ENCODE measurements at places on chromosomes 12 and 14.
A peak's percentile ranks its signal among the peaks of the same experiment; 100 is the strongest.

GRCh38 chr12:24993793-24994192, 44.9 kb upstream of the BCAT1 start:
- DNase-seq, result peak; percentile 11

GRCh38 chr12:67137256-67137655, 131.9 kb upstream of the CAND1 start:
- no peak for DNase-seq

- DNase-seq, result no peak
These were observed 44.1 kb upstream of the KCNJ8 start for GRCh38 chr12:21818627-21819026.

DNA sequence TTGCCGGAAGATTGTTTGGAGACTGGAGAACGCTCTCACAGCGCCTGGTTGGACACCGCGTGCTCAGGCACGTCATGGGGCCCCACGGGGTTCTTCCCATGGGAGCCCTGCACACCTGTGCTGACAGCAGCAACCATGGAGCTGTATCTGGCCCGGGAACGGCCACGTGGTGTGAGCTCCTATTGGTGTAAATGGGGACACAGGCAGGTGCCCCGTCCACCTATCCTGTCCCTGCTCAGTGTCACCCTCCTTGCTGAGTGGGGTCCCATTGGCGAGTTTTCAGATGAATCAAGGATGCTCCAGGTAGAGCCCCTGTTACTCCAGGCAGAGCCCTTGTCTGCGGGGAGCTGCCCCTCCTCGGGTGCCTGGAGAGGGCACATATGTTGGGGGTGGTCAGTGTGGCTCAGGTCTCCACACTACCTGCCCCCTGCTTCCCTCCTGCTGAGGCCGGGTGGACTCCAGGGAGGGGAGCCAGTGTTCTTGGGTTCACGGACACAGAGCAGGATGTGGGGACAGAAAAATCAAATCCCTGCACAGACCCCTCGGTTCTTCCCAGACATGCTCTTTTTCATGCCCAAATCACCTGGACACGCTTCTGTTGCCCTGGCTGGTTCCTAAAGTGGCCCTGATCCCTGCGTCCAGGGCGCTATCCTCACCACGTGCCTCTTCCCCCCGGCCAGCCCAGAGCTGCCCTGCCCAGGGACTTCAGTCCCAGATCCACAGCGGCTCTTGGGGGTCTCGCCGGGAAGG, 250.1 kb downstream of the ADGRD1 start:
- DNase-seq, result no peak

DNA sequence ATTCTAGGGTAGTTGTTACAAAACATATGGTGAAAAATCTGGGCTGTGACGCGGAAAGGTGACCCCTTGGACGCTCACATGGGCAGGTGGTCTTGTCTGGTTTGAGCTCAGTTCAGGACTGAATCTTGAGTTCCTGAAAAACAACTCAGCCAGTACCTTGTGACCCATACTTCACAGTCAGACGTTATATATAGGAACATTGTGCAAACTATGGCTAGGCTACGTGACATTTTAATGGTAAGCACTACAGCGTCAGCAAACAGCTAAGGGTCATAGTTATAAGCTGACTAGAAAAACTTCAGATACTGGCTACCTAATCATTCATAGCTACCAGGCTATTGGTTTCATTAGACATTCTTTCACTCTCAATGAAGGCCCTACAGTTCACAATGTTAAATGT, 14.8 kb upstream of the EDDM3A start:
- no peak for DNase-seq

GRCh38 chr14:68711561-68712309, 81.1 kb downstream of the ZFP36L1 start:
- DNase-seq, result no peak

- peak; percentile 6 for DNase-seq
These were observed 493.1 kb downstream of the BCAT1 start for GRCh38 chr12:24455811-24456210.

GRCh38 chr14:80447392-80447791, 236.1 kb upstream of the DIO2 start:
- no peak for DNase-seq

- no peak for DNase-seq
These were observed 18.0 kb downstream of the HNRNPC start for GRCh38 chr14:21251215-21251614.

DNA sequence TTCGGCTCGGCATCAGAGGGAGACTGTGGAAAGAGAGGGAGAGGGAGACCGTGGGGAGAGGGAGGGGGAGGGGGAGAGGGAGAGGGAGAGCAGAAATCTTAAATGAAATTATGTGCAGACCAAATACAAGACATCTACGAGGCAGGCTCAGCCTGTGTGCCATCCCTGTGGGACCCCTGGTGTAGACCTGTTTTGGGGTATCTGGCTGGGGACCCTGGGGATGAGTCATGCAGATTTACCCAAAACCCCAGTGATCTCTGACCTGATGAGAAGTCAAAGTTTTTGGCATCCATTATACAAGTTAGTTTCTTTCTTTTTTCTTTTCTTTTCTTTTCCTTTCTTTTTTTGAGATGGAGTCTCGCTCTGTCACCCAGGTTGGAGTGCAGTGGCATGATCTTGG, 44.4 kb downstream of the ADGRD1 start:
- no peak for DNase-seq

GRCh38 chr12:10307630-10308029, at the start of gene KLRD1:
TSS of gene KLRD1 (plus strand) at chr12:10307870. CDS start at chr12:10308078, 208 bp downstream.
- DNase-seq, result no peak

- no peak for DNase-seq
These were observed 589.8 kb downstream of the KCNH5 start for GRCh38 chr14:62455446-62455845.

DNA sequence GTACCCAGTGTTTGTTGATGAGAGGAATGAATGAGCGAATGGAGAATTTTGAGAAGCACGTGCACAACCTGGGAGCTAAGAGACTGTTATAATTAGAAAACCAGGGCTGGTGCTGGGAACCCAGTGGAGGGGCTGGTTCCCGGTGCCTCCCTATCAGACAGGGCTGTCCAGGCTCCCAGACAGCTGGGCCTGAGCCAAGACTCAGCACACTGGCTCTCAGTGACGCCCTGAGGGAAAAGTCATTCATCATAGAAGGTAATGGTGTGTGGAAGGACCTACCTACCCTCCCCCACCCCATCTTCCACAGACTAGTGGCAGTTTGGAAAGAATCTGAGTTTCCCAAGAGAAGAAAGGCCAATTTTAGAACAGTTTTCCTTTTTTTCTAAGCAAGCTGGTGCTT, 34.7 kb downstream of the KCNA5 start:
- peak; percentile 71 for DNase-seq

GRCh38 chr12:5014269-5014668, 29.4 kb upstream of the KCNA5 start:
- no peak for DNase-seq

- no peak for DNase-seq
These were observed 31.7 kb downstream of the TNFAIP2 start for GRCh38 chr14:103155010-103155409.

GRCh38 chr14:96309133-96309895, 53.3 kb downstream of the BDKRB1 start:
- no peak for DNase-seq

DNA sequence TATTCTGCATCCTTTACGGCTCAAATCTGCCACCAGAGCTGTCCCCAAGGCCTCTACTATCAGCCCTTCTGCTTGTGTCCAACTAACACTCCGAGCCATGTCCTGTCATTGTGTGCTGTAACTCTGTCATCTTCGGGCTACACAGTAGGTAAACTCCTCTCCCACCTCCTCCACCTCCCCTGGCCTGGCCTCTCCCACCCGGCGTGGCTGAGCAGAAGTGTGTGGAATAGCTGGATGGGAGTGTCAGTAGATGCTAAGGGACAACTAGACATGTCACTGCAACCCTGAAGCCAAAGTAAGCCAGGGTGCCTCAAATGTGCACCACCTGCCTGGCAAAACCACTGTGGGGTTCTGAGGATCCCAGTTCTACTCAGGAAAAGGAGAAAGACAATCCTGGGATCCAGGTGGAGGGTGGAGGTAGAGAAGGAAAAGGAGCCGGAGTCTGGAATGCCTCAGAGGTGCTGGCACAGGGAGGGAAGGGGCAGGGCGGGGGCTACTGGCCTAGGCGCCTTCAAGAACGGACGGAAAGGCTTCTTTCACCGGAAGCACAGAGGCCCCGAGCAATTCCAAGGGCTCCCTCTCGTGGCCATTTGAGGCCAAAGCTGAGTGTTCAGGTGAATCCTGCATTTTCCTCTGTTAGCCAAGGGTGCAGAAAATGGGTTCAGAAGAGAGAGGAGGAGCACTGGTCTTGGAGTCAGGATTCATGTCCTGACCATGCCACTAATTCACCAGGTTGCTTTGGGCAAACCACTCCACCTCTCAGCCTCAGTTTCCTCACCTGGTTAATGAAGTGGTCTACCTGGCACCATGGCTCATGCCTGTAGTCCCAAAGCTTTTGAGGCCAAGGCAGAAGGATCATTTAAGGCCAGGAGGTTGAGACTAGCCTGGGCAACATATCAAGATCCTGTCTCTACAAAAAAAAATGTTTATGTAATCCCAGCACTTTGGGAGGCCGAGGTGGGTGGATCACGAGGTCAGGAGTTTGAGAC, 20.5 kb upstream of the FAM181A start:
- peak; percentile 88 for DNase-seq

DNA sequence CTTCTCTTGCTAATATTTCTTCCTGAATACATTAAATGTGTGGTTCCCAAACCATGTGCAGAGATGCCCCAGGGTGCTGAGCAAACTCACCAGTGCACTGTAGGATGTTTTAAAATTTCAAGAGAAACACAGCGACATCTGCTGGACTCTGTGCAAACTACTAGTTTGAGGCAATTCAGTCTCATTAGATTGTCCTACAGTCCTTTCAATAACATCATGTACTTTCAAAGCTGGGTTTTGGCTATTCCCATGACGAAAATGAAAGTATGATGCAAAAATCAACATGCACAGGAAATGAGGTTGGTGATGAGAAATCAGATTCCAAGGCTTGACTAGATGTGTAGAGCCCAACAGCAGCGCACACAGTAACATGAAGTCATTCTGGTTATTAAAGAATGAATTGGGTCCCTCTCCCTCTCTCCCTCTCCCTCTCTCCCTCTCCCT, 66.3 kb downstream of the CLIP1 start:
- peak; percentile 35 for DNase-seq

DNA sequence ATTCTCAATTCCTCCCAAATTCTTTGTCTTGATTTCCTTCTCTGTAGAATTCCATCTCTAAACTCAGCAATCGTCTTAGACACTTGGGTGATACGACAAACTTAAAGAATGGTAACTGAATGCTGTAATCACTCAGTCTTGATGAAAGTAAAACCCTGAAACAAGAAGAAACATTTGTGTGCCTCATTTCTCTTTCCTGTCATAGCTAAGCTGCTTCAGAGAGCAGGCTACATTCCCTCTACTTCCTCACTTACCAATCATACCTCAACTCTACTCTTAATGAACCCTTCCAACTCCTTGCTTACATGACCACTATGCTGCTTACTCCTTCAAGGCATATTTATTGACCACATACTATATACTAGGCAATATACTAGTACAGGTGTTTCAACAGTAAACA, 8.3 kb downstream of the MAP4K5 start:
- DNase-seq, result no peak

DNA sequence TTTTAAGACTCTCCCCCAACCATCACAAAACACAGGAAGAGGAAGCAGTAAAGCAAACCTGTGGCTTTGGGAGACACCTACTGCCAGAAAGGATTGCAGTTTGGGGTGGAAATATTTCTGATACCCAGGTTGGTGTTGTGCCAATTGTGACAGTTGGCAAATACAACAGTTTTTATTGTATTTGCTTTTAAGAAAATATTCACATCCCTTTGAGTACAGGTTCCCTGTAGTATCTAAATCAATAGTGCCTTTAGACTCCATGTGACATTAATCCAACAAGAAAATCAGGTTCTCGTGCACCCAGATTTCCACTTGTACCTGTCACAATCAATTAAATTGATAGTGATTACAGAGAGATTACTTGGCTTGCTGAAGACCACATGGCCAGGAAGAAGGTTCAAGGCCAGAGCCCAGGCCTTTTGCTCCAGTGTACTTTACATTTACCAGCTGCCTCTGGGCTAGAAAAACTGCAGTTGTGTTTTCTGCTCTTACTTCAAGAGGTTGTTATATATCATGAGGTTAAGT, 361.2 kb downstream of the ATP23 start:
- DNase-seq, result no peak

DNA sequence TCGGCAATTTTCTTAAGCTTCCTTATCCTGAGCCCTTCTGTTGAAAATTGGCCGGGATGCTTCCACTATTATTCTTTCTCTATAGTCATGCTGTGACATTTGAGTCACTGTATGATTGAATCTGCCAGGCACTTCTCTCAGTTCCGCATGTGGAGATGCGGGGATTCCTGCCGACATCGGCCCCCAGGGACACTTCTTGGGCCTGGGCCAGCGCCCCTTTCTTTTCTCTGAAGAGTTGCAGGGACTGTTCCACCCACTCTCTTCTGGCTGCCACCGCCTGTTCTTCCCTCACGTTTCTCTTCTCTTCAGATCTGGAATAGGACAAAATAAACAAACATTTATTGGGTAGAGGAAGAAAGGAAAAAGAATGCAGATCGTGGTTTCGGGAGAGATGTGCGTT, 310.1 kb downstream of the ETNK1 start:
- peak; percentile 15 for DNase-seq

- no peak for DNase-seq
These were observed 64.2 kb downstream of the ERH start for GRCh38 chr14:69333791-69334337.

GRCh38 chr12:789852-790563, 37.6 kb downstream of the WNK1 start:
- no peak for DNase-seq

GRCh38 chr14:89486961-89487360, 69.9 kb upstream of the FOXN3 start:
- no peak for DNase-seq

GRCh38 chr14:28059254-28059653, 707.3 kb upstream of the FOXG1 start:
- DNase-seq, result no peak

- peak; percentile 73 for DNase-seq
These were observed 429.4 kb downstream of the ZFP36L1 start for GRCh38 chr14:68363466-68363842.

DNA sequence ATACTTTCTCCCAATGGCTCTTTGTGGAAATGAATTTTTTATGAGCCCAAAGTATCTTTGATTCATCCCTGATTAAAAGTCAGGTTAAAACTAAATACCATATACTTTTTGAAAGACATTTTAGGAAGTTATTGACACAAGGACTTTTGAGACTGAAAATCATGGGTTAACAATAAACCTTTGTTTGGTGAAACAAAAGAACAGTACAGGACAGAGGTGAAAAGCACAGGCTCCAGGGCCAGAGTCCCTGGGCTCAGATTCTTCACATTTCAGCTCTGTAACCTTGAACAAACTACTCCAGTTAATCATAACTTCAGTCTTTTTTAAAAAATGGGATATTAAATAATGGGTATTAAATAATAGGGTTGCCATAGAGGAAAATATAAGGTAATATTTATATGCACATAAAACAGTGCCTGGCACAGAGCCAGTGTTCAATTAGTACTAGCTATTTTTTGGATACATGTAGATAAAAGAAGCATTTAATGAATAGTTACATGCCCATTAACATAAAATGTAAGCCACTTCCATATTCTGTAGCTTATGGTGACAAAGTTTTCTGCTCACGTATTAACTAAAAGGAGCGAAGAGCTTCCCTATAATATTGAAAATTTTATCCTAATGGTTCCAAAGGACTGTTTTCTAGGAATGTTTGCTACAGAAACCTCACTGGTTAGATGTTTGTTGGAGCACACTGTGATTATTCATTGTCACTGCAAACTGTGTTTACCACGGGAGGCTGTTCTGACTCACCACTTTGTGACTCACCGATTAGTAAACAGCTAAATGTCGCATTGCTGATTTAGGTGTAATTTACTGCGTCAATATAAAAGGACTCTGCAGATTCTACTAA, 255.4 kb downstream of the DAD1 start:
- DNase-seq, result no peak
